Mammary epithelial cell (primary cell): ENCODE measurements at places on chromosomes 7 and 10. TPM values are rescaled to one million over a fixed set of nuclear protein-coding genes. Genes with fewer than 3 reads are reported as not detected.

DNA sequence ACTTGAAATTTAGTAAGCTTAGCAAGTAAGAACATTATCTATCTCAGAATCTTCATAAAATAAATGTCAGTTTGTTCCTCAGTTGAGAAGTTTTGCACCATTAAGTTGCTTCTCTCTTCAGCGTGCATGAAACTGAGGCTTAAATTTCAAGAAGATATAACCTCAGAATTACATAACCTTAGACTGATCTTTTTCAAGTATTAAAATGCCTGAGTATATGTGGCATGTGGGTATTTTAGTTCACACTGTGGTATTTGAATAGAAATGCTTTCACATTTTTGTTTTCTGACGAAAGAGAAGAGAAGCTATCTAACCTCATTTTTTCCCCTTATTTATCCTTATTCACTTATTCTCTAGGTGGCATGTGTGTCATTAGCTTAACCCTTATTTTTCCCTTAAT lies 104.1 kb downstream of the PHF14 start:
- DNase-seq = no peak

DNA sequence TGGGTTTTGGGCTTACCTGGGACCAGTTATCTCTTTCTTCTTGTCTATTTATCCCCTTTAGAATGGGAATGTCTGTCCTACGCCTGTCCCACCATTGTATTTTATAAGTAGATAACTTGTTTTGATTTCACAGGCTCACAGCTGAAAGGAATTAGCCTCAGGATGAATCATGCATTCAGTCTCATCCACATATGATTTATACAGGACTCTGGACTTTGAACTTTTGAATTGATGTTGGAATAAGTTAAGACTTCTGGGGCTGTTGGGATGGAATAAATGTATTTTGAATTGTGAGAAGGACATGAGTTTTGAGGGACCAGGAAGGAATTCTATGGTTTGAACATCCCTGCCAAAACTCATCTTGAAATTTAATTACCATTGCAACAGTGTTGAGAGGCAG lies 112.6 kb downstream of the AMPH start:
- DNase-seq = no peak

DNA sequence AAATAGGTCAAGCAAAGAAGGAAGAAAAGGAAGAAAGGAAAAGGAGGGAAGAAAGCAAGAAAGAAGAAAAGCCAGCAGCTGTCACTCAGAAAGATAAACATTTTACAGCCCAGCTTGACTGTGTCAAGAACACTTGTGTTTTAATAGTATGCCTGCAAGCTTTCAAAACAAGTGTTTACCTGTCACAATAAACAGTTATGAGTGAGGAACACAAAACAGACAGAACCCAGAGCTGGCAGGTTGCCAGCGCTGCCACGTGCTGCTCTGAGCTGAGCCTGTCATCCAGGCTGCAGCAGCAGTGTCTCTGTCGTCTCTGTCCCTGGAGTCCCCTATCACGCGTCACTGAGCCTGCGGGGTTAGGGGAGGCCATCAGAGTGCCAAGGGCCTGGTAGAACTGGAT lies 827.6 kb upstream of the AUTS2 start:
- DNase-seq = no peak

DNA sequence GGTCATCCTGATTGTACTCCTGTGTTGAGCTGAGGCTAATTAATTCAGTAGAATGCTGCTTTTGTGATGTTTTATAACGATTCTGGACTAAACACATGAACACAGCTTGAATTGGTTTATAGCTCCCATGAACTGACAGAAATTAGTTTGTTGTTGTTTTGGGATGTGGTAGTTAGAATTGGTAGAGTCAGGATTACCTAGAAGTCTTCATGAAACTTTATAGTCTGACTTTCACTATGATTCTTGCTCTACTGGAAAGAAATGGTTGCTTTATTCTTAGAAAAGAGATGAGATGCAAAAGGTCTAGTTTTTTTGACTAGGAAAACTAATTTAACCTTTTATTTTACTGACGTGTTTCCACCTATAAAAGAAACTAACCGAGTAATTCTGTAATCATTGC lies 23.4 kb upstream of the TRUB1 start:
- no peak for DNase-seq

- DNase-seq = peak; percentile 65
Measured at GRCh38 chr7:125316466-125316865, 386.8 kb upstream of the POT1 start.

DNA sequence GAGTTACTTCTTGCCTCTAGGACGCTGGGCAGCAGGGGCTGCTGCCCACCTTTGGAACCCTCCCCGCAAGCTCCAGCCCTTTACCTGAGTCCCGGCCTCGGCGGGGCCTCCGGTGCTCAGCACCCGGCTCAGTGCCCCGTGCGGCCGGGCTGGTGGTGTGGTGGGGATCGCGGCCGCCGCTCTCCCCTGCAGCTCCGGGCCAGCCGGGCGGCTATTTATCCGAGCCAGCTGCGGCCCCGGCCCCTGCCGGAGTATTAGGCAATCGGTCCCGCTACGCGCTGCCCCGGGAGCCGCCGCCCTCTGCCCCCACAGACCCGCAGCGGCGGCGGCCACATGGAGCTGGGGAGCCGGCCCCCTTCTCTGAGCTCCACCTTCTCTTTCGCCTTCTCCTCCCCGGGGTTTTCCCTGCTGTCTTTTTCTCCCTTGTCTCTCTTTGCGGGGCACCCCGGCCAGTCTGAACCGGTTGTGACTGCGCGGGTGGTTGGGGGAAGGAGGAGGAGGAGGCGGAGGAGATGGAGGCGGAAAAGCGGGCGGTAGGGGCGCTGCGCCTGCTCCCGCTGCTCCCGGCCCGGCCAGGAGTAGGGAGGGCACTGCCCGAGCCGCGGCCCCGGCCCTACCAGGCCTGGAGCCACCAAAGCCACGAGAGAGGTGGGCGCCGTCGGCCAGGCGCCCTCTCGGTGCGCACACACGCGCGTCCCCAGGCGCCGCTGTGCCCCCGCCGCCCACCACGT lies at the start of gene SLC16A9:
Gene SLC16A9, minus strand, starts transcription at position 456 of the 731 bp plus-strand sequence. CDS start 25,559 bp downstream, outside the sequence.
- DNase-seq = peak; percentile 66

- no peak for DNase-seq
Measured at GRCh38 chr10:93697207-93697606, 5.2 kb downstream of the FRA10AC1 start.

- DNase-seq = peak; percentile 6
Measured at GRCh38 chr7:103717574-103717973, 271.6 kb upstream of the SLC26A5 start.

GRCh38 chr7:79787096-79787495 lies 333.6 kb upstream of the MAGI2 start:
- DNase-seq = no peak

GRCh38 chr10:75507469-75507868 lies 76.0 kb downstream of the LRMDA start:
- DNase-seq = no peak

GRCh38 chr10:80459047-80459865 lies 5.1 kb downstream of the TSPAN14 start:
- DNase-seq = peak; percentile 93

GRCh38 chr7:103712991-103713778 lies 267.2 kb upstream of the SLC26A5 start:
- DNase-seq = no peak

DNA sequence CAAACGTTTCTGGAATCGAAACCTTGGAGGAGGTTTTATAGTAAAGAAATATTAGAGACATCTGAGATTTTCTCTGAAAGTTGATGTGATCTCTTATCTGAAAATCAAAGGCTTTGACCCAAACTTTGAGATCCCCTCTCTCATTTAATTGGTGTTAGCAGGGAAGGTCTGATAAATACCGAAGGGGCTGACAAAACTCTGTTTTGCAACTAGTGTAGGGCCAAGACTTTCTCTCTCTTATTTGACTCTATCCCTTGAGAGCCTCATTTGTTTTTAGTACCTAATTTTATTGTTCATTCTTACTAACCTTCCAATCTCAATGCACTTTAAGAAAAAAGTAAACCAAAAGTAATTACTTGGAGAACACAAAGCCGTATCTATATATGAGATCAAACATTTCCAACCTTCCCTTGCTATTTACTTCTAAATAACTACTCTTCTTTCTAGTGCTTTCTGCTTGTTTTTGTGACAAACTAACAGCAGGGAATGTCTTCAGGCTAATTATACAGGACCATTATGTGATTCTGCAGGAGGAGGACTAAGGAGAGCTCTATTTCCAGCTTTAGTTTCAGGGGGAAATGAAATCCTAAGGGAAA lies 33.4 kb upstream of the NPVF start:
- no peak for DNase-seq

DNA sequence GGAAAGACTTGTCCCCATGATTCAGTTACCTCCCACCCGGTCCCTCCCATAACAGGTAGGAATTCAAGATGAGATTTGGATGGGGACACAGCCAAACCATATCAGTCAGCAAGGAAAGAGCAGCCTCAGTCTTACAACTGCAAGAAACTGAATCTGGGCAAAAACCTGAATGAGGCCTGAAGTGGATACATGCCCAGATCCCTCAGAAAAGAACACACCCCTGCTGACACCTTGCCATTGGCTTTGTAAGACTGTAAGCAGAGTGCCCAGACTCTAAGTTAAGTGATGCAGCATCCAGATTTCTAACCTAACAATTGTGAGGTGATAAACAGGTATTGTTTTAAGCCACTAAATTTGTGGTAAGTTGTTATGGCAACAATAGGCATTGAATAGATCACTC lies 670.8 kb downstream of the SORCS1 start:
- no peak for DNase-seq

GRCh38 chr10:97328646-97329453 lies 5.7 kb downstream of the FRAT2 start:
- DNase-seq = no peak

DNA sequence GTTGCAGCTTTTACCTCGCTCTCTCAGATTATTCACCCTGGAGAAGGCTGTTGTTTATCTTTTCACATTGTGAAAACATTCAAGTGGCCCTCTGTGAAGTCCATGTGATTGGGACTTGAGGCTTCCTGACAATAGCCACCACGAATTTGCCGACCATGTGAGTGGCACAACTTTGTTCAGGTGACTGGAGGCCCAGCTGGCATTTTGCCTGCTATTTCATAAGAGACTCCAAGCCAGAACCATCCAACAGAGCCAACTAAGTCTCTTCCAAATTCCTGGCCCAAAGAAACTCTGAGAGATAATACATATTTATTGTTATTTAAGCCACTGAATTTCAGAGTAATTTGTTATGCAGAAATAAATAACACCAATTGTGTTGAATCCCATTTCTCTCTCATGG lies 38.2 kb upstream of the CCSER2 start:
- DNase-seq = no peak

DNA sequence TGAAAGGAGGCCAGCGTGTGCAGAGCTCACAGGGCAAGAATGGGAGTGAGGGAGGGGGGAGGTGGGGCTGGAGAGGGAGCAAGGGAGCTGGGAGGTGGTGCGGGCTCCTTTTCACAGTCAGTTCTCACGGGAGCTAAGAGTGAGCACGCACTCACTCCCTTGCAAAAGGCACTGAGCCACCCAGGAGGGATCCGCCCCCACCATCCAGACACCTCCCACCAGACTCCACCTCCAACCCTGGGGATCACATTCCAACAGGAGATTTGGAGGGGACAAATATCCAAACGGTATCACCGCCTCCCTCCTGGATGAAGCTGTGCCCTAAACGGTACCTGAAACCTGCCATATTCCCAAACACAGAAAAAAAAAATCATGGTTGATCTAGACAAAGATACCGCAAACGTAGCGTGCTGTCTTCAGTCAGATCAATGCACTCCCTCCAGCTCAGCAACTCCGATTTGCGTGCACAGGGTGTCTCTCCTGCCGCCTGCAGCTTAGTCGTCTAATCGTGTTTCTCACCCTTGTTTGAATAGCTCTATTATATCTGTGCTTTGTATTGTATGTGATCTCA lies 20.3 kb upstream of the PRKAG2 start:
- DNase-seq = peak; percentile 11

GRCh38 chr7:79406371-79406770 lies 47.1 kb downstream of the MAGI2 start:
- no peak for DNase-seq

GRCh38 chr10:10293041-10293440 lies 724.6 kb upstream of the CELF2 start:
- DNase-seq = no peak

DNA sequence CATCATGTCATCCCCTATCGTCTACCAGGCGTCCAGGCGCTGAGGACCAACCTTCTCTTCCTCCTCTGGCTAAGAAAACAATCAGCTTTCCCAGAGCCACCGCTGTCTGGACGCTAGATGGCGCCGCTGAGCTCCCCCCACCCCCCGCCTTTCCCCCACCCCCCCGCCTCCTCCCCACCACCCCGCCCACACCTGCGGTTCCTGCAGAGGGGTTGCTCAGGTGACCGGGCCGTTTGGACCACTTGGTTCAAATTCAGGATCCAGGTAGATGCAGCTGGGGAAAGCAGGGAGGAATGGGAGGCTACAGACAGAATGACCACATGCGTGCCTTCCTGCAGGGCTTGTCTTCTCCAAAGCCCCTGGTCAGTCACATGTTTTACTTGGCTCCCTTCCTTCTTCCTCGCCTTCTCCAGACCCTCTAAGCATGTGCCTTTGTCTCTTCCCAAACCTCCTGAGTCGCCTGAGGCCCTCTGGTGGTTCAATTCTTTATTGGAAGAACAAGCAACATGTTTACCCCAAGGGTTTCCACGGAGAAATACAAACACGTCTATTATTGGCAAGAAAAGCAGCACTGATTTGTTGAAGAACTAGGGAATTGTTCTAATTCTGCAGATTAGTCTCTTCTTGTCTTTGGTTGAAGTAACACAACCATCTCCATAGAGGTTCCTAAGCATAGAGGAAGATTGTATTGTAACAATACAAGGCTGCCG lies 24.7 kb downstream of the AOC1 start:
- peak; percentile 69 for DNase-seq

GRCh38 chr10:58723186-58723585 lies 210.5 kb downstream of the BICC1 start:
- DNase-seq = no peak

DNA sequence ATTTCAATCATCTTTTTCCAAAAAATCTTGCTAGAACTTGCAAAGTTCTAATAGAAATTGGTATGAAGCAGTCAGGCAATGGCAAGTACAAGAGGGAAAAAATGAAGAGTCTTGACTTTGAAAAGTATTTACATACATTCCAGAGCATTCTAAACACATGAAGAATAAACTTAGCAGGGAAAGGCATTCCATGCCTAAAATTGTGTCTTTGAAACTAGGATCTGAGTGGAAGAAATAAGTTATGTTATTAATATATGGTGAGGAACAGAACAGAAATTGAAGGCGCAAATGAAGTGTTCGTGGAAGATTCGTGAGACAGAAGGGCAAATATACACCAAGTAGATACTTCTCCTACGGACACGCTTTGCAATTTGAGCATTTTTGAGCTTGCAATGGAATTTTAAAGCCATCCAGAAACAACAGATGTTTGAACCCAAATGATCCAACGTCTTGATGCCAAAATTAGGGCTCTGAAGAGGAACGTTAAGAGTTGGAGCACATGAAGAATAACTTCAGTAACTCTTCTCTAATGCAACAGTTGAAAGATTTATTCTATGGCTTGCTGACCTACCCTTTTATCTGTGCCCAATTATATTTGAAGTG lies 40.6 kb upstream of the SEPTIN7 start:
- no peak for DNase-seq

- no peak for DNase-seq
Measured at GRCh38 chr7:142528608-142529408, 220.5 kb upstream of the PRSS1 start.

ERVW-1 gene
- polyA plus RNA-seq = not detected

ASZ1 gene
- polyA plus RNA-seq = not detected

OR2A1 gene
- polyA plus RNA-seq = not detected

NRF1 gene
- polyA plus RNA-seq = 8.9 TPM

ANKRD61 gene
- polyA plus RNA-seq = 0.22 TPM

EZH2 gene
- 17.7 TPM for polyA plus RNA-seq

C10orf62 gene
- polyA plus RNA-seq = 0.05 TPM

SEC31B gene
- 2.0 TPM for polyA plus RNA-seq

ABCA13 gene
- polyA plus RNA-seq = 1.0 TPM

NUTM2E gene
- polyA plus RNA-seq = not detected

FAM171A1 gene
- 11.7 TPM for polyA plus RNA-seq
